ENCODE measurements at places on chromosomes 7 and 10. TPM values are rescaled to one million over a fixed set of nuclear protein-coding genes. Genes with fewer than 3 reads are reported as not detected.

GRCh38 chr7:7257899-7258692, 75.8 kb downstream of the C1GALT1 start:
- H3K4me3 ChIP-seq: no peak overlapping the region
- no peaks in the 10 kb centered on the region for H3K27me3 ChIP-seq
- H3K27ac ChIP-seq: peak overlapping the region; percentile 47
- peaks cover 2% of the 10 kb centered on the region for H3K4me1 ChIP-seq

DNA sequence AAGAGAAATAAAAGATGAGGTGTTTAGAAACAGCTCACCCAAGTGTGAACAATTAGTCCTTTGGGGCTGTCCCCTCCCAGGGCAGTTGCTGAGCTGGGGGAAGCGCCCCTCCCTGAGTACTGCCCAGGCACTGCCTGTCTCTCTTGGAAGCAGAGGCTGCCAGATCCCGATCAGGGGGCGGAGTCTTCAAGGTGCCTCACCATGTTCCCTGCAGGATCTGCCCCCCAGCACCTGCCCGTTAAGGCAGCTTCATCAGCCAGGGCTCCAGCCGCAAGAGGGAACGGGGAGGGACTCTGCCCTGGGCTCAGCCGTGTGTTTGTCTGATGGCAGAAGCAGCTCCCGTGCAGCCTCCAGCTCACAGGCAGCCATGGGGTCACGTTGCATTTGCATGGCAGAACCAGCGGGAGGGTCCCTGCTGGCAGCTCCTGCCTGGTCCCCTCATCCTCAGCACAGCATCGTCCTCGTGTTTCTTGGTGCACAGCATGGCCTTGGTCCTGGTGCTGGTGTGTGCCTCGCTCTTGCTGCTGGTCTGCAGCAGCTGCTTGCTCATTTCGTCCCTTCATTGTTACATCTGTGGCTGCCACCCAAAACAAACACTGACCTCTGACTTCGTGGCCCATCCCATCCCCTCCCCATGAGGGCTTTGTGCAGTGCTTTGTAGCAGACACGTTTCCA, 10.7 kb upstream of the DPYSL4 start:
- no peaks in the 10 kb centered on the region for H3K27me3 ChIP-seq
- H3K27ac ChIP-seq: no peak overlapping the region
- H3K36me3 ChIP-seq: no peaks in the 10 kb centered on the region
- H3K4me1 ChIP-seq: peaks cover 2% of the 10 kb centered on the region

GRCh38 chr10:49207936-49208487, 19.8 kb upstream of the TMEM273 start:
- H3K4me3 ChIP-seq: no peak overlapping the region
- no peak overlapping the region for H3K27ac ChIP-seq
- DNase-seq: no peak
- H3K27me3 ChIP-seq: no peaks in the 10 kb centered on the region
- H3K36me3 ChIP-seq: no peaks in the 10 kb centered on the region

- H3K4me1 ChIP-seq: no peaks in the 10 kb centered on the region
- no peaks in the 10 kb centered on the region for H3K27me3 ChIP-seq
- no peak for DNase-seq
- no peak overlapping the region for H3K4me3 ChIP-seq
- no peak overlapping the region for H3K27ac ChIP-seq
- H3K36me3 ChIP-seq: no peaks in the 10 kb centered on the region
Observed at GRCh38 chr7:81533931-81534330, 235.9 kb downstream of the HGF start.

DNA sequence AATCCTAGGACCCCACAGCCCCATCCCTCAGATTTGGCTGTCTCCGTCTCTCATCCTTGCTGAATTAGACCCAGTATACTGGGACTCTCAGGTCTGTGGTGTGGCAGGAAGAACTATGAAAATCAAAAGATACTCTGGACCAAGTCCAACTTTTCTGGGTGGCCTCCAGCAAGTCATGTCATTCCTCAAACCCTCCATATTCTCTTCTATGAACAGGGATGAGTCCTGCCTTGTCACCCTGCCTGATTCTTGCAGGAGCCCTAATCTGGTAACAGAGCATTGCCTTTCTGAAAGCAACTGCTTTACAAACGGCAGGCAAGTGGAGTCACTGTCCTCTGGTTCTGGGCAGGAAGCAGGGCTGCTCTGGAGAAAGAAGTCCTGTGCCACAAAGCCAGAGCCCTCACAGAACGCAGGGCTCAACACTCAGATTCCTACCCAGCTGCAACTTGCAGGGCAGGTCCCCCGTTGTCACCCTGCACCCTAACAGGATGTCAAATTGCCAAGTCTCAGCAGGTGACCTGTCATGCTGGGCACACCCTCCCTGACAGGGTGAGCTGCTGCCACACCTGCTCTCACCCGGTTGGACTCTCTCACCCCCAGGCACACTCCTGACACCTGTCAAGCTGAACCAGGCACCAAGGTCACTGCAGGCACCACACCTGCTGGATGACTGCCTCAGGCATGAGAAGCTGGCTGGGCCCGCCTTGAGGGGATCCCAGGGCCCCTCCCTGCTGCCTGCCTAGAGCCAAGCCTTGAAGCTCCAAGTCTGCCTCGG, 227.7 kb downstream of the KCNMA1 start:
- H3K4me1 ChIP-seq: no peaks in the 10 kb centered on the region
- peak; percentile 83 for DNase-seq
- H3K36me3 ChIP-seq: no peaks in the 10 kb centered on the region
- H3K27ac ChIP-seq: no peak overlapping the region
- no peaks in the 10 kb centered on the region for H3K27me3 ChIP-seq

DNA sequence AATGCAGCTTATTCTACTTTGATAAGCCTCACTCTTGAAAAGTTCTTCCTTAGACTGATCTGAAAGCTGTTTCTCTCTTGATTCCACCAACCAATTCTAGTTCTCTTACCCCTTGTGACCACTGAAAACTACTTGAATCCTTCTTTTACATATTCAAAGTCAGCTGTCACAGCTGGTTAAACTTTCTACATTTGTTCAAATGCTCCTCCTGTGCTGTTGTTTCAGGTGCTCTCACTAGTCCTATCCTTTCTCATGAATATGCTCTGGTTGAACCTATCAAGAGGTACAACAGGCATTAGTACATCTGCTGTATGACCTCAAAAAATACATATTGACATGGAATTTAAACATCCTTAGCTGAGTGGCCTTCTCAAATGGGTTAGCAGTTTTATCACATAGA, 91.5 kb downstream of the MYO3A start:
- H3K27me3 ChIP-seq: no peaks in the 10 kb centered on the region
- H3K4me1 ChIP-seq: no peaks in the 10 kb centered on the region
- no peak for DNase-seq
- no peak overlapping the region for H3K27ac ChIP-seq
- H3K4me3 ChIP-seq: no peak overlapping the region

- no peaks in the 10 kb centered on the region for H3K4me1 ChIP-seq
- no peak within 1 kb of the TSS for H3K27ac ChIP-seq
- DNase-seq: no peak
- H3K27me3 ChIP-seq: peaks cover 5% of the 10 kb centered on the region
Observed at GRCh38 chr7:100895701-100895955, at the start of gene ACHE. Gene ACHE, minus strand, starts transcription at chr7:100895888. Its CDS starts 1,656 bp downstream, at chr7:100894232.

- H3K27ac ChIP-seq: no peak overlapping the region
- H3K4me1 ChIP-seq: no peaks in the 10 kb centered on the region
- no peak overlapping the region for H3K4me3 ChIP-seq
- no peak for DNase-seq
- peaks cover 8% of the 10 kb centered on the region for H3K36me3 ChIP-seq
- H3K27me3 ChIP-seq: no peaks in the 10 kb centered on the region
Observed at GRCh38 chr10:72564596-72564995, 61.3 kb downstream of the MICU1 start.

GRCh38 chr7:49721441-49721840, 52.0 kb upstream of the VWC2 start:
- no peaks in the 10 kb centered on the region for H3K27me3 ChIP-seq
- no peak overlapping the region for H3K27ac ChIP-seq
- H3K4me1 ChIP-seq: no peaks in the 10 kb centered on the region
- DNase-seq: no peak

DNA sequence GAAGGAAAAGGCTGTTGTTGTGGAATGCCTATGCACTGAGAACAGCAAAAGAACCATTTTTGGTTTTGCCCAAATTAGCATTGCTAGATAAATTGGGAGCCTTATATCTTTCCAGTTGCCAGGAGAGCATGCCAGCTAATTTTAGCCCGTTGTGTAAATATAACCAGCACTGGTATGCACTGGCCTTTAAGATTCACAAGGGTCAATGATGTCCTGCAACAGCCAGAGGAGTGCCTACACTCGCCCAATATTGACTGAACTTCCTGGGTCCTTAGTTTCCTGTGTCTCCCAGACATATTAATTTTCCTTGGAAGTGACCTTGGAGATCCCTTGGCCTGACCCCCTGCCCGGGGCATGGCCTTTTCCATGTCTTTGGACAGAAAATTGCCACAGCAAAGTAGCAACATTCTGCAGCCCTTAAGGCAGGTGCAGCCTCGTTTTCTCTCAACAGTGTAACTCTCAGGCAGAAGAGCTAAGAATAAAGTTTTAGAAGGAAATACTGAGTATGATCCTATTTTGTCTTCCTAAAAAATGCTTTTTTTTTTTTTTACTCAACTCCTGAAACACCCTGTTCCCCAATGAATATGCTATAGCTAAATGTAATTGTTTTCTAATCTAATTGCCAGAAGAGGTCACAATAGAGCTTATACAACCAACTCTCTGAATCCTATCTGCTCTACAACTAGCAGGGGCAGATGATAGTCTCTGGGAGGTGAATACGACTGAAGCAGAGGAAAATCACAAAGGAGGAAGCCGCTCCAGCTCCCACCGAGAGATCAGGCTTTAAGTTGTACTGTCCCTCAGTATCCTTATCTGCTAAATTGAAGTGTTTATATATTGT, 131.9 kb upstream of the PCGF5 start:
- DNase-seq: no peak
- no peak overlapping the region for H3K27ac ChIP-seq
- no peaks in the 10 kb centered on the region for H3K4me1 ChIP-seq
- H3K36me3 ChIP-seq: no peaks in the 10 kb centered on the region

GRCh38 chr10:126948355-126949160, 43.3 kb downstream of the DOCK1 start:
- H3K36me3 ChIP-seq: no peaks in the 10 kb centered on the region
- no peak overlapping the region for H3K4me3 ChIP-seq
- DNase-seq: no peak
- H3K27ac ChIP-seq: no peak overlapping the region
- peaks cover 2% of the 10 kb centered on the region for H3K4me1 ChIP-seq

DNA sequence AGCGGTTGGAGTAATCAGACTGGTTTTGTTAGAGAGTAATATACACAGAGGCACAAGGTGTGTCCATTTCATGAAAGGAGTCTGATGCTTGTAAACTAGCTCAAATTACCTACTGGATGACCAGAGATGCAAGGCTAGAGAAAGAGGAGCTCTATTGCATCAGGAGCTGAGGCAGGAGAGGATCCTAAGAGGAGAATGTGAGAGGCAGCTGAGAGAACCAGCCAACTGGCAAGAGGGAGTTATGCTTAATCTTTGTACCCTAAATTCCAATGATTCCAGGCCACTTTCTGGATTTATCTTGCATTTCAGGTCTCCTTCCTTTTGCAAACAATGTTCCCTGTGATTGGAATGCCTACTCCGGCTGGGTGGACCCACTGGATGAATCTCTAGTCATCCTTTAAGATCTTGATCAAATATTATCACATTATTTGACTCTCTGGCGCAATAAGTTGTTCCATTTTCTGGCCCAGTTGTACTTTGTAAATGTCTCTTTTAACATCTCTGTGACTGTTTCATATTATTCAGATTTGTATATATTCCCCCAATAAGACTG, 57.5 kb upstream of the PTPN12 start:
- H3K36me3 ChIP-seq: no peaks in the 10 kb centered on the region
- no peaks in the 10 kb centered on the region for H3K27me3 ChIP-seq
- no peak overlapping the region for H3K27ac ChIP-seq
- H3K4me3 ChIP-seq: no peak overlapping the region
- DNase-seq: no peak

- H3K27ac ChIP-seq: no peak overlapping the region
- no peak overlapping the region for H3K4me3 ChIP-seq
- no peaks in the 10 kb centered on the region for H3K36me3 ChIP-seq
- no peak for DNase-seq
- H3K27me3 ChIP-seq: no peaks in the 10 kb centered on the region
Observed at GRCh38 chr7:156751319-156751718, 110.7 kb downstream of the RNF32 start.

DNA sequence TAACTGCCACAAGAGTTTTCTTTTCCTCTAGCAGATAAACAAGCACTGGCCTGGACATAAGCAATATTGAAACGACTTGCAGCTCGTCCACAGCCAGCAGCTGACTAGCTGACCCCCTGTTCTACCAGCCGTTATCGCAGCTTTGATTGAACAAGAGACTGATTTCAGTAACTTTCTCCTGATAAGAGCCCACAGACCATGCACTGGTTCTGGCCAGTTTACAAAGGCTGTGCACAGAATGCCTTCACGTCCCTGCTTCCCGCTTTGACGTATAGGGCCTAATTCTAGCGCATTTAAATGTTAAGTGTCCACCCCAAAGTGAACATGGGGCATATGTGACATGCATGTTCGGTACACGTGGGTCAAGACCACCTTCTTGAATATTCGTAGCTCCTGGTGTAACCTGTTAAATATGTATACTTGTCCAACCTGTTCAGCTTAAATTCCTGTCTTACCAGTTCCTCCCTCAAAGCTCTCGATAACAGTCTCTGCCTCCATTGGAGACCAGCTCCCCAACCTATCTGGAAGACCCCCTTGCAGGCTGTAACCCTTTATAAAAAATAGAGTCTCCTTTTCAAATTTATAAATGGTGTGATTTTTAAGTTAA, 69.2 kb downstream of the LYZL1 start:
- H3K27me3 ChIP-seq: no peaks in the 10 kb centered on the region
- H3K36me3 ChIP-seq: no peaks in the 10 kb centered on the region
- no peak overlapping the region for H3K4me3 ChIP-seq
- peaks cover 6% of the 10 kb centered on the region for H3K4me1 ChIP-seq
- H3K27ac ChIP-seq: no peak overlapping the region
- DNase-seq: no peak

- no peaks in the 10 kb centered on the region for H3K27me3 ChIP-seq
- H3K27ac ChIP-seq: no peak overlapping the region
- no peaks in the 10 kb centered on the region for H3K4me1 ChIP-seq
- DNase-seq: no peak
- H3K36me3 ChIP-seq: no peaks in the 10 kb centered on the region
Observed at GRCh38 chr10:26242706-26243350, 26.3 kb downstream of the GAD2 start.

DNA sequence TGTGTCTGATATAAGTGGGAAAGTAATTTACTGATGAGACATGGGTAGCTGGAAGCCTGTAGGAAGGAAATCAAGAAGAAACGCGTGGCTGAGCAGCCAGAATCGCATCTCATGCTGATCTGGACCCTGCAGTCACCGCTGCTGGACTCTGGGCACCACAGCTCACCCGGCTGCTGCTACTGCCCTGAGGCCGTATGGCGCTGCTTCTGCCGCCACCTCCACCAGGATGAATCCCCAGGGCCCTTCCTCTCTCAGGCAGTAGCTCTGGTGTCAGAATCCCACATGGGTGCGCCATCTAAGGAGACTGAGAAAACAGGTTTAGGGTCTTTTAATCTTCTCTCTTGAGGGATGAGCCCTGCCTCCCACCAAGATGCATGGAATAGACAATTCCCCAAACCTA, 70.3 kb upstream of the AGK start:
- no peak overlapping the region for H3K27ac ChIP-seq
- no peaks in the 10 kb centered on the region for H3K36me3 ChIP-seq
- DNase-seq: no peak
- H3K27me3 ChIP-seq: no peaks in the 10 kb centered on the region
- H3K4me3 ChIP-seq: no peak overlapping the region
- H3K4me1 ChIP-seq: no peaks in the 10 kb centered on the region

ATXN7L1 gene
- total RNA-seq: 18.5 TPM

AKR1C4 gene
- not detected for total RNA-seq

SP4 gene
- 11.2 TPM for total RNA-seq

ITPRID1 gene
- not detected for total RNA-seq

UPK3B gene
- 1.9 TPM for total RNA-seq

HTR7 gene
- total RNA-seq: 0.38 TPM

KIN gene
- total RNA-seq: 12.9 TPM

WNT2 gene
- 0.57 TPM for total RNA-seq

FAM25C gene
- not detected for total RNA-seq

BMS1 gene
- 14.1 TPM for total RNA-seq

CRPPA gene
- total RNA-seq: 5.9 TPM

Measured in kidney (tissue), 22 donors.